ENCODE measurements at places on chromosomes 11 and 22. TPM values are rescaled to one million over a fixed set of nuclear protein-coding genes. Genes with fewer than 3 reads are reported as not detected.
A peak's percentile ranks its signal among the peaks of the same experiment; 100 is the strongest.

- H3K36me3 ChIP-seq, result no peaks in the 10 kb centered on the region
- no peak overlapping the region for H3K4me3 ChIP-seq
These were observed 51.8 kb downstream of the THAP12 start for GRCh38 chr11:76329084-76329648.

The TIMM10B gene
- 45.6 TPM for total RNA-seq

DNA sequence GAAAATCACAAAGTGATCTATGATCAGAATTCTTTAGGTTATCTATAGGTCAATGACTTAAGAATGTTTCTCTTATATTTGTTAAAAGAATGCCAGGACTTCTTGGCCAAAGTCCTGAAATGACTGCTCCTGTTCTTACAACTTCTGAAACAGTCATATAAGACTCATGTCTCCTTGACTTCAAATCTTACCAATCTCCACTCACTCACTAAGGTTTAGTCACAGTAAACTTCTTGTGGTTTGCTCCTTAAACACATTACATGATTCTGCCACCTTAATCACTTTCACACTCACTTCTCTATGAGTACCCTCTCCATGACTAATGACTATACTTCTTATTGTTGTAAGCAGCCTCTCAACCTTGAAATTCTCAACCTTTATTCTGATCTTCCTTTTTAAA, 648.7 kb upstream of the CCDC179 start:
- no peaks in the 10 kb centered on the region for H3K27me3 ChIP-seq
- no peak overlapping the region for H3K27ac ChIP-seq
- no peaks in the 10 kb centered on the region for H3K36me3 ChIP-seq
- H3K4me1 ChIP-seq, result no peaks in the 10 kb centered on the region
- H3K4me3 ChIP-seq, result no peak overlapping the region
- DNase-seq, result no peak

DNA sequence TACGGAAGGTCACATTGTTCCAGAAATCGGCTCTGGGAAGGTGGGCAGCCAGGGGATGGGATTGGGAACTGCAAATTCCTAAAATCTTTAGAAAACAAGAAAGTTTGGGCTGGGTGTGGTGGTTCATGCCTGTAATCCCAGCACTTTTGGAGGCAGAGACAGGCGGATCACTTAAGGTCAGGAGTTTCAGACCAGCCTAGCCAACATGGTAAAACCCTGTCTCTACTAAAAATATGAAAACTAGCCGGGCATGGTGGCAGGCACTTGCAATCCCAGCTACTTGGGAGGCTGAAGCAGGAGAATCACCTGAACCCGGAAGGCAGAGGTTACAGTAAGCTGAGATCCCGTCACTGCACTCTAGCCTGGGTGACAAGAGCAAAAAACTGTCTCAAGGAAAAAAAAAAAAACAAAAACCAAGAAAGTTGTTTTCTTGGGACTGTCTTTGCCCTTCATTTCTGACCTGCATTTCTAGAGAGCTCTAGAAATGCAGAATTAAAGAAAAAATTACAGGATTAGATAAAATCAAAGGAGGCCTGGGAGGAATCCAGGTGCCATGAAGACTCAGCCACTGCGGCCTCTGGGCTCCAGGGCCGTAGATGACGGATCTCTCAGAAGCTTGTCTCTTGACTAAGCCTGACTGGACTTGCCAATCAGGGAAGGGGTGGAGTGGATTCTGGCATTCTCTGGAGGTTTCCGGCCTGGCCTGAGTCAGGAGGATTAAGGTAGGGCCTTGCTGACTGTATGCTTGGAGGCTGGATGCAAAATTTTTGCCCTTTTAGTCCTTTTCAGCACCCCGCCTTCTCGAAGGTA, 5.3 kb upstream of the MALAT1 start:
- no peaks in the 10 kb centered on the region for H3K36me3 ChIP-seq
- H3K4me1 ChIP-seq, result peaks cover 39% of the 10 kb centered on the region
- H3K4me3 ChIP-seq, result no peak overlapping the region
- no peaks in the 10 kb centered on the region for H3K27me3 ChIP-seq

DNA sequence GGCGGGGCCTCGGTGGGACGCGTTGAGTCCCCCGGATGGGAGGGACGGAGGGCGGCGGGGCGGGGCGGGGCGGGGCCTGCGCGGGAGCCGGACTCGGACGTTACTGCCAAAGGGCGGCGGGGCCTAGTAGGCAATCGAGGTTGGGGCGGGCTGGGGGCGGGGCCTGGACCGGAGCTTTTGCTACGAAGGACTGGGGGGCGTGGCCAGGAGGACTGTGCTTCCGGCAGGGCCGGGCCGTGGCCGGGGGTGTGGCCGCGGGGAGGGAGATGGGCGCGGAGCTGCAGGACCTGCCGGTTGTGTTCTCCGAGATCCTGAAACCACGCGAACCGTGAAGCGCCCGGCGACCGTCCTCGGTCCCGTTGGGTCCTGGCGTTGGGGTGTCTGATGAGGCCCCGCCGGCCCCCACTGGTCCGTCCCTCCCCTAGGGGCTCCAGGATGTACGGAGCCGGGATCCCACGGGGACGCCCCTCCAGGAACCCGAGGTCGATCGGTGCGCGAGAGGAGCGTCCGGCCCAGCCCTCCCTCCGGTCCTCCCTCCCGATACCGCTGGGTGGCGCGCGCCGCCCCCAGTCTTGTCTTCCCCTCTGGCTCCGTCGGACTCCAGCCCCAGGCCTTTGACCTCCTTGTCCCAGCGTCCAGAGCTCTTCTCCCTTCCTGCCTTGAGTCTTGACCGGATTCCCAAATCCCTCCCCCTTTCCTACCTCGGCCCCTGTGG, 648 bp upstream of the NUDT8 start:
- DNase-seq, result peak; percentile 98
- H3K27me3 ChIP-seq, result no peaks in the 10 kb centered on the region
- peak overlapping the region; percentile 35 for H3K27ac ChIP-seq
- H3K36me3 ChIP-seq, result no peaks in the 10 kb centered on the region
- peak overlapping the region; percentile 79 for H3K4me3 ChIP-seq

GRCh38 chr22:24803064-24803542, 2.9 kb upstream of the SGSM1 start:
- no peak overlapping the region for H3K27ac ChIP-seq
- peaks cover 6% of the 10 kb centered on the region for H3K4me1 ChIP-seq
- no peak overlapping the region for H3K4me3 ChIP-seq
- H3K27me3 ChIP-seq, result no peaks in the 10 kb centered on the region
- peak; percentile 73 for DNase-seq

The POU2AF2 gene
- total RNA-seq, result not detected

GRCh38 chr11:19802773-19803293, 90.2 kb downstream of the NAV2 start:
- peak overlapping the region; percentile 26 for H3K27ac ChIP-seq
- H3K4me3 ChIP-seq, result no peak overlapping the region
- no peak for DNase-seq
- H3K4me1 ChIP-seq, result peaks cover 41% of the 10 kb centered on the region
- peaks cover 3% of the 10 kb centered on the region for H3K36me3 ChIP-seq
- H3K27me3 ChIP-seq, result no peaks in the 10 kb centered on the region

- no peak overlapping the region for H3K27ac ChIP-seq
- H3K4me1 ChIP-seq, result no peaks in the 10 kb centered on the region
- H3K36me3 ChIP-seq, result peaks cover 13% of the 10 kb centered on the region
- H3K4me3 ChIP-seq, result no peak overlapping the region
- no peak for DNase-seq
- no peaks in the 10 kb centered on the region for H3K27me3 ChIP-seq
These were observed 15.3 kb upstream of the RASL10A start for GRCh38 chr22:29330753-29331152.

DNA sequence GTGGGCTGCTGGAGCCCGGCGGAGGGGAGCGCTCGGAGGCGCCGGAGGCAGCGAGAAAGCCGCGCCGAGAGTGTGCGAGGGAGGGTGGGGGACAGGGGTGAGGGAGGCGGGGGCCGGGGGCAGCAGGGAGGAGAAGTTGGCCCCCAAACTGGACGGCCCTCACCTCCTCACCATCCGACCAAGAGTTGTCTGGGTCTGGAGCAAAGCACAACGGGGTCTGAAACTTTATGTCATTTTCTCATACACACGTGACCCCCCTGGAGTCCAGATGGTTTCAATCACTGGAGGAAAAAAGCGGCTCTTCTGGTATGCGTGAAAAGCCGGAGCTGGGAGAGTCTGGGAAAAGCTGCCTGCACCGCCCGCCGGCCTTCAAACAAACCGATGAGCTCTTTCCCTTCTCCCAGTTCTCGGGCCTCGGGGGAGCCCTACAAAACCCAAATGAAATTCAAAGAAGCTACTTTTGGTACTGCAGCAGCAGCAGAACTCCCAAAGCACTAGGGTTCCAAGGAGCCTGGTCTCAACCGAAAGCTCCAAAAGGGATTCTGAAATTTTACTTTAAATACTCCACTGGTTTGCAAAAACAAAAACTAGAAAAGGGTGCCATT, 39.7 kb upstream of the AKIP1 start:
- H3K27ac ChIP-seq, result no peak overlapping the region
- H3K4me1 ChIP-seq, result no peaks in the 10 kb centered on the region
- H3K4me3 ChIP-seq, result peak overlapping the region; percentile 68
- H3K36me3 ChIP-seq, result no peaks in the 10 kb centered on the region
- DNase-seq, result no peak

- H3K27me3 ChIP-seq, result no peaks in the 10 kb centered on the region
- no peaks in the 10 kb centered on the region for H3K36me3 ChIP-seq
- no peaks in the 10 kb centered on the region for H3K4me1 ChIP-seq
- H3K27ac ChIP-seq, result no peak overlapping the region
These were observed 324.1 kb downstream of the C11orf87 start for GRCh38 chr11:109745996-109746625.

- no peak for DNase-seq
- no peak overlapping the region for H3K4me3 ChIP-seq
- no peak overlapping the region for H3K27ac ChIP-seq
- no peaks in the 10 kb centered on the region for H3K27me3 ChIP-seq
- peaks cover 14% of the 10 kb centered on the region for H3K4me1 ChIP-seq
These were observed 35.6 kb upstream of the PPARA start for GRCh38 chr22:46114518-46115387.

The SLC5A1 gene
- total RNA-seq, result not detected

DNA sequence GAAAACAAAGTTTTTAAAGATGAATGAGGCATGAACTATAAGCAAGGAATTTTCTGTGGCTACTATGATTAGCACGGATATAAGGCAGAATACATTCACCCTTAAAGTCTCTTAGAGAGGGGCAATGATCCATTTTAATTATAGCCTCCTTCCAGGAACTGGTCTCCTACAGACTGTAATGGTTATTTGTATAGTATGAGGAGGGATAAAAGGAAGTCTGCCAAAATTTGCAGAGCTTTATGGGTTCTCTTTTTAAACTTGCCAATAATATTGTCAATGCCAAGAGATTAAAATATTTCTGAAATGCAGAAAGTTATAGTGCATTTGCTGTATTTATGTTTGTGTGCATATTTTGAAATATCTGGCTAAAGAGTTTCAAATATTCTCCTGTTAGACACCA, 271.4 kb upstream of the LUZP2 start:
- H3K4me1 ChIP-seq, result no peaks in the 10 kb centered on the region
- no peaks in the 10 kb centered on the region for H3K36me3 ChIP-seq
- no peak overlapping the region for H3K4me3 ChIP-seq
- H3K27me3 ChIP-seq, result peaks cover 1% of the 10 kb centered on the region
- H3K27ac ChIP-seq, result no peak overlapping the region

DNA sequence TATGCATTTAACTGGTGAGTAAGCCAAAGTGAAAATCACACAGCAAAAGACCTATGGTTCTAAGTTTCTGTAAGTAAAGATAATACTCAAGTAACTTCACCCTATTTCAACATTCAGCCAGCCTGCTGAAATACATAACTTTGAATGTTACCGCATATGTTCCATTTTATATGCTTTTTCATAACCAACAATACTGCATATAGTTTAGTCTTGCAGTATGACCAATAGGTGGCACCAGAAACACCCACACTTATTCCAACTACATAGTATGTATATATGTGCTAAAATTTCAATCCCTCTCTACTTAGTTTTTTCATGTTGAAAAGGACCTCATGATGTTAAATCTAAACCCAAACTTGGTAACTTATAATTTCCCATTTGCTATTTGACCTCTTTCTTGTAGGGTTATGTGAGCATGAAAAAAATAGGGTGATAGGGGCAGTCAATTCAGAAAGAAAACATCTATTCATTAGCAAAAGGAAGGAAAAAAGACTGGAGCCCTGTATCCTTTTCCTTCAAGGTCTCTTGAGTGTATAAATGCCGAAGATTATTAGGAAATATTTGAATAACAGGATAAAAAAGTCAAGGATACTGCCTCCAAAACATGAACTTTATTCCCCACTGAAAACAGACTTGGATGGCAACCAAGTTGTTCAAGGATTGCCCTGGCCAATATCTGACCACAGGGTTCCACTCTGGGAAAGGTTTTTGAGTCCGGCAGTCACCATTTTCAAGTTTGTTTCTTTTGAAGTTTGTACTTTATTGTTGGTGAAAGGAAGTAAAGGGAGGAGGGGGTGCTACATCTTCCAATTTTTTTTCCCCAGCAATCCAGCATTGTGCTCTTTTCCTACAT, 23.8 kb upstream of the FZD4 start:
- no peak for DNase-seq
- H3K27ac ChIP-seq, result no peak overlapping the region
- H3K4me3 ChIP-seq, result no peak overlapping the region

GRCh38 chr11:44359162-44359561, 49.2 kb upstream of the ALX4 start:
- H3K4me1 ChIP-seq, result no peaks in the 10 kb centered on the region
- DNase-seq, result no peak
- no peaks in the 10 kb centered on the region for H3K36me3 ChIP-seq
- H3K4me3 ChIP-seq, result no peak overlapping the region
- H3K27me3 ChIP-seq, result no peaks in the 10 kb centered on the region
- H3K27ac ChIP-seq, result no peak overlapping the region

DNA sequence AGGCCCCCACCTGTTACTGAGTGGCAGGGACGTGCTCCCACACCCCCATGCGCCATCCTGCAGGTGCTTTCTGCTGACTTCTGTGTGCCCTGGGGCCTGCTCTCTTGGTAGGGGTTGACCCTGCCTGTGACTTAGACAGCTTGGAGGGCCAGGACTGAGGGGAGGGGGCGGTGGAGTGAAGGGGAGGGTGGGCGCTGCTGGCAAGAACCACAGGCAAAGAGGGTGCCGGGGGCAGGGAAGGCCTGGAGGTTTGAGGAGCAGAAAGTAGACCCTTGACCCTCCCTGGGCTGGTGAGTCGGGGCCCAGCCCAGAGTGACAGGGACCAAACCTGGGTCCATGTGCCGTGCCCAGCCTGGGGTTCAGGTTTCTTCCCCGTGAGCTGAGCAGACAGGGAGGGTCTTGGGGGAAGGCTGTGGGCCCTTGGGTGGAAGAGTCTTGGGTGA, 17.8 kb downstream of the KCNQ1 start:
- peaks cover 14% of the 10 kb centered on the region for H3K27me3 ChIP-seq
- H3K4me1 ChIP-seq, result no peaks in the 10 kb centered on the region
- no peak overlapping the region for H3K27ac ChIP-seq
- H3K4me3 ChIP-seq, result no peak overlapping the region
- DNase-seq, result no peak
- H3K36me3 ChIP-seq, result no peaks in the 10 kb centered on the region
